ENCODE measurements at places on chromosomes 2 and 18.

DNA sequence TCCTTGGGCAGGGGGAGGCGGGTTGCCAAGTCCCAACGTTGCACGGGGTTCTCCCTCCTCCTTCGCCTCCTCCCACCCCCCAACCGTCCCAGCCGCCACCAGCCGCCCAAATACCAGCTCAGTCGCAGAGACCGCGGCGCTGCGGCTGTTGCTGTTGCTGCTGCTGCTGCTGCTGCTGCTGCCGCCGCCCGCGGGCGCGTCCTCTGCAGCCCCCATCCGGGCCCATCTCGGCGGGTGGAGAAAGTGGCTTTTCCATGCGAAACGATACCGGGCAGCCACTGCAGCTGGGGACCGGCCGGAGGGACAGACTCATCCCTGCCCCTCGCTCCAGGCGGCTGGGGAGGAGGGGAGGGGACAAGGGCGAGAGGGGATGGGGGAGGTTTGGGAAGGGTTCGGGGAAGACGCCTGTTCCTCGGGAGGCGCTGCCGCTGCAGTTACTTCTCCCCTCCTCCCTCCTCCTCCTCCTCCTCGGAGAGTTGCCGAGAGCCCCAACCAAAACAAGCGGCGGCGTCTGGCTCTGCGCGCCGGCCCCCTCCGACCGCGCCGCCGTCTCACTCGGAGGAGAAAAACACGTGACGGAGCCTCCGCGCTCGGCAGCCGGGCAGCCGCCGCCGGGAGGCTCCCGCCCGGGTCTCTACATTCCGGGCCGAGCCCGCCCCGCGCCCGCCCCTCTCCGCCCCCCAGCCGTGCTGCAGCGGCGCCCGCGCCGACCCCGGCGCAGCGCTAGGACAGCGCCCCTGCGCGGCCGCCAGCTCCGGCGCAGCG lies at the start of gene IRS1:
Gene IRS1, minus strand, starts transcription at position 610 of the 765 bp plus-strand sequence. CDS start 1,082 bp downstream, outside the sequence.
- peak; percentile 43 for DNase-seq

GRCh38 chr2:96669539-96670215 lies 27.1 kb downstream of the FER1L5 start:
- DNase-seq, result no peak

GRCh38 chr2:45505138-45505537 lies 105.9 kb downstream of the SRBD1 start:
- DNase-seq, result no peak

GRCh38 chr2:70440621-70441020 lies 113.0 kb downstream of the TGFA start:
- no peak for DNase-seq

DNA sequence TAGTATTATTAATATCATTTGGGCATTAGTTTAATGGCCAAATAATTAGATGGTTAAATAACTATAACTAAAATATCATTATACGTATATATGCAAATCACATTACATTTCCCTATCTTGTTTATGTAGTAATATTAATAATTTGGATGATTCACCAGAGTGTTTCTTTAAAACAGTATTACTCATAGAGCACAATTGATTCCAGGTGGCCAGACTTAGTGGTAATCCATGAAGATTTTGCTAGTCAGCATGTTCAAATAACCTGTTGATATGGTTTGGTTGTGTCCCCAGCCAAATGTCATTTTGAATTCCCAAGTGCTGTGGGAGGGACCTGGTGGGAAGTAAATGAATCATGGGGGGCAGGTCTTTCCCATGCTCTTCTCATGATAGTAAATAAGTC lies 782.3 kb downstream of the LRP1B start:
- DNase-seq, result no peak

GRCh38 chr18:80171054-80171872 lies 62.2 kb downstream of the ADNP2 start:
- DNase-seq, result peak; percentile 13

DNA sequence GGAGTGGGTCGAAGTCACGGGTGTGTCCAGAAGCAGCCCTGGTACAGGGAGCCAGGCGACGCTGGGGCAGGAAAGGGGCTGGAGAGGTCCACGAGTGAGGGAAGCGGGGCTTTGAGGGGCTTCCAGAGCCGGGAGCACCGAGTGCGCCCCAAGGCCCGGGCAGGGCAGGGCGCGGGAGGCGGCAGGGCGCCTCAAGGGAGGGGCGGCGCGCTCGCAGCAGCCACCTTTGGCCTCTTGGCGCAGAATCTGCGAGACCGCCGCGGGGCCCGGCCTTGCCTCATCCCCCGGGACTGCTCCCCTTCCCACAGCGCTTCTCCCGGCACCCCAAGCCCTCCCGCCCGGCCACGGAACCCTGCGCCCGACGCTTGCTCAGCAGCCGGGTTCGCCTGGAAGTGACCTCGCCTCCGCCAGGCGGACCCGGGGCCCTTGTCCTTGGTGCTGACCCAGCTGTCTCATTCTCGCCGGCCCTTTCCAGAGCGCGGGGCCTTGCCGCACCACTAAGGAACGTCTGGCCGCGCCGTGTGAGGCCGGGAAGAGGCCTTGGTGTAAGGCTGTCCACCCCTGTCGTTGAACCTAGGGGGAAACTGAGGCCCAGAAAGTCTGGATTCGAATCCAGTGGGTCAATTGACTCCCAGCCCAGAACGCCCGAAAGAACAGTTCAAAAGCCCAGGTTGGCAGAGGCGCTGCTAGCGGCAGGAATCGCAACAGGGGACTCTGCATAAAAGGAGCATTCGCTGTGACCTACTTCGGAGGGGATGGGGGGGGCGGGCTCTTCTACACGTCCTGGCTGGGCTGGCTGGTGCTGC lies 584 bp upstream of the DNER start:
- DNase-seq, result no peak

DNA sequence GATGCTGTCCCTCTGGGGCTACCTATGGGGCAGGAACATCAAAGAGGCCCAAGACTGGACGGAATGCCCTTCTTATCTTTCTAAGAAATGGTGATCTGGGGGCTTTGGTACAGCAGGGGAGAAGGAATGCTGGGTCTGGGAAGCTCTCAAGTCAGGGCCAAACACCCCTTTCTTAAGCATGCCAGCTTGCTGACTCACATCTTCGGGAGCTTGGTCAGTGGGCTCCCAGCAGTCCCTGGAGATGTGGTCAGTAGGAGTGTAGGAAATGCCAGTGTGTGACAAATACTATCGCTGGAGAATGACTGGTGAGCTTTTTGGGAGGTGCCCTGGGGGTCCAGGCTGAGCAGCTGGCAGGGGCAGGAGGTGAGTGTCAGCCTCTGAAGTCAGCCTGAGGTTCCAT lies 105.0 kb upstream of the CDC42EP3 start:
- DNase-seq, result no peak

DNA sequence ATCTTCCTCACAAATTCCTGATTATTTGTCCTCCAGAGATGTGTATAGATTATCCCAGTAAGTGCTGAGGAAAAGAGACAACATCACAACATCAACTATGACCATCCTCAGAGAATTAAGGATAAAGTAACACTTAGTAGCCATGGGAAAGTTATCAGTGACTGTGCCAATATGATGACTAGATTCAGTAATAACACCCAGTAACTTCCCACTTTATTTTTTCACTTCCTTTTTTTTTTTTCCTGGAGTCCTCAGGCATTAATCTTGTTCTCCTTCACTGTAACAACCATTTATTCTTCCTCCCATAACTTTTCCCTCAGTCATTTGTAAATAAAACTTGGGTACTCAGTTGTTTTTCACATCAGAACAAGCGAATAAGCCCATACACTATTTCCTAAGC lies 16.7 kb upstream of the PID1 start:
- no peak for DNase-seq

DNA sequence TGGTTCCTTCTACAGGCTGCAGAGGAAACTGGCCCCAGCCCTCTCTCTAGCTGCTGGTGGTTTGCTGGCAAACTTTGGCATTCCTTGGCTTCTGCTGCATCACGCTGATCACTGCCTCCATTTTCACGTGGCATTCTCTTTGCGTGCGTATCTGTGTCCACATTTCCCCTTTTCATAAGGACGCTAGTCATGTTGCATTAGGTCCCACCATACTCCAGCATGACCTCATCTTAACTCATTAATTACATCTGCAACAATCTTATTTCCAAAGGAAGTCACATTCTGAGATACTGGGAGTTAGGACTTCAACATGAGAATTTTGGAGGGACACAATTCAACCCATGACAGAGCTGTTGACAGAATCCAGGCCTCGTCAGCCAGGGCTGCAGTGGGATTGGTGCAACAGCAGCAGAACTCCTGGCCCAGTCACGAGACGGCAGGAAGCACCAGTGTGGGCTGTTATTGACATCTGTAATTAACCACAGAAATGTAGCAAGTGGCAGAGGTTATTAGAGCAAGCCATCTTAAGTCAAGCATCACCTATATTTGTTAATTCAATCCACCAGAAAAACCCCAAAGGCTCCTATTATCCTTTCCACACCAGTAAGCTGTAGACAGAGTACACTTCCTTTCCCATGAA lies 132.4 kb downstream of the TMEM163 start:
- no peak for DNase-seq

GRCh38 chr2:238169048-238169707 lies 10.4 kb downstream of the ERFE start:
- no peak for DNase-seq

DNA sequence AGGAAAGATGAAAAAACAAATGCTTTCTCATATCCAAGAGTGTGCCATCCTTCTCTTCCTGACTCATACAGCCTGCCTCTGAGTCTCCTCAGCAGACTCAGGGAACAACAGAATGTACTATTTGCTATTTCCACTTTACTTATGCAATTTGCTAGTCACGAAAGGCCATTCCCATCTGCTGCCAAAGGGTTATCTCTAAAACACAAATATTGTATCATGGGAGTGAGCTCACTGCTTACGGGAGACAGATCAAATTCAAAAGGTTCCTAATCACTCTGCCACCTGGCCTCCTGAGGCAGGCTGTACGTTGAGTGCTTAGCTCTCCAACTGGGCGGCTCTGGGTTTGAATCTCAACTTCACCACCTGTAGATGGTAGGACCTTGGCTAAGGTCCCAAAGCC lies 92.0 kb downstream of the GAREM1 start:
- no peak for DNase-seq

DNA sequence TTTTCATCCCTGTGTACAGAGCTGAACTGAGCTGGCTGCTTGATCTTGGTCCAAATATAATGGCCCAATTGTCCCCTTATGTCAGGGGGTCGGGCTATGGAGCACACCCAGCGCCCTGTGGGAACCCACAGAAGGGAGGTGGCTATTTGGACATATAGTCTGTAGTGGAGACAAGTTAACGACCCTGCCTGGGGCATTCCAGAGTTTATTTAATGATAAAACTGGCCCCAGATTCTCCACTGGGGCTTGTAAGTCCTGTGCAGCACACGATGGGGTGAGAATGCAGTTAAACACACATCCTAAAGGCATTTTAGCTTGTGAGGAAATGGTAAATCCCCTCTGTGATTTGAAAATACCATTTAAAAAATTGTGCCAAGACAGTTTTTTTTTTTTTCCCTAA lies 72.9 kb downstream of the QPCT start:
- DNase-seq, result no peak

All from COR-L47 (cell line).